Nucleus accumbens (tissue), 56 donors: ENCODE measurements at places on chromosomes 13 and 19.

DNA sequence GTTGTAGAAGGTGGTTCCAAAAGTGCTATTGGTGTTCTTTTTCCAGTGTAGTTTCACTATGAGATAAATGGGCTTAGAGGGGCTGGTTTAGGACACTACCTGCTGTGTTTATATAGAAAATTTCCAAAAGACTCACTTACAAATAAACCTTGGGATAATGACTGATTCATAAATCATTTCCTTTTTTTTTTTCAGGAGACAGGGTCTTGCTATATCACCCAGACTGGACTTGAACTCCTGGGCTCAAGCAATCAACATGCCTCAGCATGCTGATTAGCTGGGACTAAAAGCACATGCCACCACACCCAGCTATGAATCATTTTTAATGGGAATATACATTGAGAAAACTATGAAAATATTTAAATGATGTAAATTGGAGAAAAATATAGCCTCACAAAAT is 376.6 kb downstream of the PCDH9 start:
- DNase-seq = no peak

- DNase-seq = no peak
Measured at GRCh38 chr19:6686628-6686975, 16.6 kb upstream of the TNFSF14 start.

DNA sequence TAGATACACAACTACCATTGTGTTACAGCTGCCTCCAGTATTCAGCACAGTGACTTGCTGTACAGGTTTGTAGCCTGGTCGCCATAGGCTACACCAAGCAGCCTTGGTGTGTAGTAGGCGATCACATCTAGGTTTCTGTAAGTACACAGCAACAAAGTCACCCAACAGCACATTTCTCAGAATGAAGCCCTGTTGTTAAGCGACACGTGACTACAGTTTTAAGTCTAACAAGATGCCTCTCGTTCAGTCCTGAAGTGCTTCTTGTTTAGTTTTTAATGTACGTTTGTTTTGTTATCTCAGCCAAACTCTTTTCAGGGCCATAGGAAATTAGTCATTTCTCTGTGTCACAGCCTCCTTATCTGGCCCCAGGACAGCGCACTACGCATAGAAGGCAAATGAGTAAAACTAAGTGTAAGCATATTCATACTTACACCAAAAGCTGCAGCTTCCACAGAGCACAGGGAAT is 50.0 kb upstream of the GPR183 start:
- DNase-seq = no peak

DNA sequence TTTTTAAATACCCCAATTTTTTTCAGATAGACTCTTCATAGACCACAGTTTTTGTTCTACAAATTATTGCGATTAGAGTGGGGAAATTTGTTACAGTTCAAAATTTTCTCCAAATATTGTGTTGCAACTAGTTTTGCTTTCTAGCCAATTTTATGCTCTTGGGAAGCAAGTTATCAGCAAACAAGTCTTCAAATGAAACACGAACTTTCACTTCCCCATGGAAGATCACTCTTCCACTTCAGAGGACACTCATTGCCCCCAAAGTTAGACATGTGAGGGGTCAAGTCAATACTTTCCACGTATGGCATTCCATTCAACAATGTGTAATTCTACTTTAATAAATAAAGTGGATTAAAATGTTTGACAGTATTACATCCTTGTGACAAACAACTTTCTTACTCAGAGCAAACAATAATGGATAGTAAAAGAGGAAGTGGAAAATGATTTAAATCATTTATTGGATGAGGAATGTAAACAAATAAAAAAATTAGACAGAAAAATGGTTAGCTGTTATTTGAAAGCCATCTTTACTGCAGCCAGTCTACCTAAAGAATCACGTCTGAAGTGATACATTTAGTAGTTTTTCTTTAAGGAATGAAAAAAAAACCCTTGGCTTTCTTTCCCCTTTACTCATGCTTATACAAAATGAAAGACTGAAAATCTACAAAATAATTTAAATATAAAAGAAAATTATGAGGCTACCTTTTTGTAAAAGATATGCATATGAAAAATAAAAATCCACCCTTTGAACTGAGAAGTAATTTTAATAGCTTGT is 41.2 kb upstream of the TNFSF11 start:
- DNase-seq = no peak

DNA sequence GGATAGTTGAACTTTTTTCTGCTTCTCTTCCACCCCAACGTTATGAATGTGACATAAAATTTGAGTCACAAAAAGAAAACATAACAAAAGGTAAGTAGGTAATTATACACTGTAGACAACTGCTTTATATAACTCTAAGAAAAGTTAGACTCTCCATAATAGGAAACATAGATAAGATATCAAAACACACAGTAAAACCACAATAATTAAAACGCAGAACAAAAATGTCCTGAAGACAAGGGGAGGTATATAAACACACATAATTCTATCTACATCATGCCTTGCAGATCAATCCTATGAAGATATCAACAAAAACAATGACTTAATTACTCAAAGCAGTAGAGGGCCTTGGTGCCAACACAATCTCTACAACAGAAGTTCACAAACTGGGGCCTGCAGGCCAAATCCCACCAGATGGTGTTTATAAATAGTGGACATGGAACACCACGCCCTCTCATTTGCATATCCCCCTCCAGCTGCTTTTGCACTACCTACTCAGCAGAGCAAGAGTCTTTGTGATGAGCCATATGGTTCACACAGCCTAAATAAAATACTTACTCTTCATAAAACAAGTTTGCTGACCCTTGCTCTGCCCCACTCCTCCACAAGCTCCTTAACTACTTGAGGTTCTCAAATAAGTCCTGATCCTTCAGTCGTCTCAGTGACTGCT is 254.7 kb downstream of the KLF12 start:
- DNase-seq = no peak

DNA sequence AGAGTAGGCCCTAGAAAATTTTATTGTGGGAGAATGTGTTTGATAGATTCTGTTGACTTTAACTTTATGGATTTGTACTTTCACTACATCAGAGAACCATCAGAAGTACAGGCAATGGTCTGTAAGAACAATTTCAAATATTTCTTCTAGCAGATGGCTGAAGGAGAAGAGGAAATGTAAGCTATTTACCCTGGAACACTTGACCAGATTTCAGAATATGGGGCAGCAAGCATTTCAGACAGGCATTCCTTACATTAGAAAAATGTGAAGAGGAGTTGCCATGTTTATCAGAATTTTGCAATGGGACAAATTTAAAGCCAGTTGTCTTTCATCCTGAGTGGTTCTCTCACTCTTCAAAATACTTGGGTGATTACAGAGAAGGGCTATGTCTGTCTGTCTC is 7.5 kb downstream of the FRY start:
- DNase-seq = no peak

- no peak for DNase-seq
Measured at GRCh38 chr19:50464348-50464747, 12.0 kb upstream of the EMC10 start.

- DNase-seq = no peak
Measured at GRCh38 chr13:105097521-105097920, 1437.9 kb downstream of the EFNB2 start.

- DNase-seq = no peak
Measured at GRCh38 chr19:30932854-30933253, 416.4 kb downstream of the TSHZ3 start.

GRCh38 chr13:102945324-102945815 is 99.5 kb downstream of the ERCC5 start:
- DNase-seq = no peak

- DNase-seq = peak; percentile 11
Measured at GRCh38 chr19:13987101-13987890, 18.8 kb downstream of the RFX1 start.

- no peak for DNase-seq
Measured at GRCh38 chr13:50353651-50354415, 338.6 kb downstream of the KCNRG start.

DNA sequence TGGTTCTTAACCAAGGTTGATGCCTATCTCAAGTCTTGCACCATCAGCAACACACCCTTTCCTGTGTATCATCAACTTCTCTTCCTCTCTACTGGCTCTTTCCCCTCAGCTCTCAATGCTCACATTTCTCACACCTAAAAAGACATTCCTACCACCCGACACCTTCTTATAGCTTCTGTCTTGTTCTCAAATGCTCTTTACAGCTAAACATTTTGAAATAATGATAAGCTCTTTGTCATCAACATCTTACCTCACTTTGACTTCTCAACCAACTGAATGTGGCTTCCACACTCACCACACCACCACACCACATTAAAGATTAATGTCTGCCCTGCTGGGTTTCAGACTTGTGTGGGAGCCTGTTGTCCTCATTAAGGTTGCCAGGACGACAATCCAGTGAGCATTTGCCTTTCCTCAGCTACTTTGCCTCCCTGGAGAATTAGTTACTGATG is 67.8 kb downstream of the RXFP2 start:
- no peak for DNase-seq

GRCh38 chr19:42251572-42252358 is 3.2 kb downstream of the ERF start:
- no peak for DNase-seq

DNA sequence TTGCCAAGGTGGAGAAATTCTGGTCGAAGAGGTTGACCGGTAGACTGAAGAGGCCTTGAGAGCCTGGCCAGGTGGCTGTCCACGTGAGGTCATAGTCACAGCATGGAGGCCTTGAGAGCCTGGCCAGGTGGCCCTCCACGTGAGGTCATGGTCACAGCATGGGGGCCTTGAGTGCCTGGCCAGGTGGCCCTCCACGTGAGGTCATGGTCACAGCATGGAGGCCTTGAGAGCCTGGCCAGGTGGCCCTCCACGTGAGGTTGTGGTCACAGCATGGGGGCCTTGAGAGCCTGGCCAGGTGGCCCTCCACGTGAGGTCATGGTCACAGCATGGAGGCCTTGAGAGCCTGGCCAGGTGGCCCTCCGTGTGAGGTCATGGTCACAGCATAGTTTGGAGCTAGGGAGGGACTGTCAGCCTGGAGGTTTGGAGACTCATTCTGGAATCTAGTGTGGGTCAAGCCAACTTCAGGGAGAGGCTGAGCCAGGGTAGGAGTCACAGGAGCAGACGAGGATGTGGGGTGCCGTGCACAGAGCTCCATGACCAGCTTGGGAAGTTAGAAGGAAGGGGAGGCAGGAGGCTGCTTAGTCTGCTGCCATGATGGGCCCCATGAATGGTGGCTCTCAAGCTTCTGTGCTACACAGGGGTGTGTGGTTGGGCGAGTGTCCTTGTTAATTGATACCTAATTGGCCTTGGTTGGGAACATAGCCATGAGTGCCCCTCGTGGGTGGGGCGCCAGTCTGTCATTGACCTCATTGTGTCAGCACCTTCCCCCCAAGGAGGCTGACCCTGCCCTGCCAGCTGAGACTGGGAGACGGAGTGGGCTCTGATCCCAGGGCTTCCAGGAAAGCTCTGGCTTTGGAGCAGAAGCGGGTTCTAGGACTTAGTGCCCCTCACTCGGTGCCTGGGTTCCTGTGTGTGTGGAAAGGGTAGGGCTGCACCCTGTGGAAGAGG is 4.0 kb downstream of the LENG9 start:
- DNase-seq = no peak

- no peak for DNase-seq
Measured at GRCh38 chr19:41932259-41932719, 4.0 kb upstream of the ERFL start.

GRCh38 chr19:34128558-34129250 is 43.6 kb upstream of the LSM14A start:
- DNase-seq = no peak

- no peak for DNase-seq
Measured at GRCh38 chr13:103273825-103274224, 207.6 kb upstream of the SLC10A2 start.

- DNase-seq = no peak
Measured at GRCh38 chr13:100633461-100633860, 41.1 kb downstream of the TMTC4 start.
